Glutamatergic neuron (in vitro differentiated cells): ENCODE measurements at places on chromosomes 7 and 10. TPM values are rescaled to one million over a fixed set of nuclear protein-coding genes. Genes with fewer than 3 reads are reported as not detected.
A peak's percentile ranks its signal among the peaks of the same experiment; 100 is the strongest.

GRCh38 chr7:23530405-23530804 lies 1.4 kb downstream of the TRA2A start:
- DNase-seq = no peak

DNA sequence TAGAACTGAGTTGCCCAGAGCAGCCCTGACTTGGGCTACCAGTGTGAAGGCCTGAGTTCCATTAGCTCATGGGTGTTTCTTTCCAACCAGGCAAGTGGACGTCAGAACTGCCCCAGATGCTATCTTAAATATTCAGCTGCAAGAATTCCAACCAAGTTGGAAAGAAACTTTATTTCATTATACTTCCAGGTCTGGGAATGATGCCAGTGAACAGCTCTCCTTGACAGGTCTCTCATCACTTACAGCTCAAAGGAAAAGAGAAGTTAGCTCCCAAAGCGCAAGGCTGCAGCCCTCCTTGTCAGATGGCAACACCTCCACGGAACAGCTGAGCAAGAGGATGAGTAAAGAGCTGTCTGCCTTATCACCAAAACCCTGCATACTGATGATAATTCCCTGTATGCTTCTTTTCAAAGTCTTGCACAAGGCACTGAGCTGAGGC lies 255.5 kb upstream of the AOAH start:
- no peak for DNase-seq

The EGR2 gene
- 0.37 TPM for total RNA-seq

The GALNT17 gene
- 42.0 TPM for total RNA-seq

- no peak for DNase-seq
Observed at GRCh38 chr10:132914732-132915131, 27.6 kb downstream of the CFAP46 start.

The SFTPD gene
- total RNA-seq = 0.51 TPM

GRCh38 chr10:120586471-120586872 lies 129.4 kb downstream of the PLPP4 start:
- no peak for DNase-seq

The WIPF3 gene
- 0.37 TPM for total RNA-seq

DNA sequence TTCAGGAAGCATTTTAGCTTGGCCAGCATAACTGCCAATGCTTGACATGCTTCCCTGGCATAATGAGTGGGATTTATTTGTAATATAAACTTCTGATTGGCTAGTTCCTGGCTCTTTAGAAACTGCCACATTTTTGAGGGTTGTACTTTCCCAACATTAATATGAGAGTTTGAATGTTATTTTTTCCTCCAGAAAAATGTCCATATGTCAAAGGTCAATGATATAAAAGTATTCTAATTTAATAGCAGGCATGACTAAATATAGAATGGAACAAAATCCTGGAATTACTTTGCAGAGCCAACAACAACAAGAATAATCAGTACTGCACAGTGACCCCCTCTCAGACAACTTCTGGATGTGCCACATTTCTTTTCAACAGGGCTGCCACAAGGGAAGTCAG lies 352.6 kb downstream of the PRPF18 start:
- DNase-seq = no peak

The ANKRD61 gene
- not detected for total RNA-seq

The LRRC4 gene
- total RNA-seq = 60.0 TPM

The NPSR1 gene
- not detected for total RNA-seq

DNA sequence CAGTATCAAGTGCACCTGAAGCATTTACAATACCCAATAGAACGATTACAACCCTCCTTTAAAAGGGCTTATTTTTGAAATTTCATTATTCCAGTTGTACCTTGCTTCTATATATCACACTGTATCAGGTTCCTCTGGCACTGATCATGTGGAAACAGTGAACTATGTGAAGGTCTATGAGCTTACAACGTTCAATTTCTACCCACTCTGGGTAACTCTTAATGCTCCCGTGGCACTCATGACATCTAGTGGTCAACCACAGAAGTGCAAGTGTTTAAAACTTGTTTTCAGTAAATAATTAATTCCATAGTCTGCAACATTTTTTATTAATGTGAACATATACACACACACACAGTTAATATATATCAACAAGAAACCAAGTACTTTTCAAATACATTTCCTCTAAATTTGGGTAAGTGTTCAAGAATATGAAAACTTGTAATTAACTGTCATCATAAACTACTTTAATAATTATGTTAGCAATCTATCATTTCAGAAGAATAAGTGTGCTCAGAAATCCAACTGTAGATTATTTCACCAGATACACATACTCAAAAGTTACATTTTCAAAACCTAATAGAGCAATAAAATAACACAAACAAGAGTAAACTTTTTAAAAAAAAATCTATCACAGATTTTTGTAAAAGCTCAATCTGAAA lies 61.0 kb downstream of the MPP7 start:
- peak; percentile 35 for DNase-seq

DNA sequence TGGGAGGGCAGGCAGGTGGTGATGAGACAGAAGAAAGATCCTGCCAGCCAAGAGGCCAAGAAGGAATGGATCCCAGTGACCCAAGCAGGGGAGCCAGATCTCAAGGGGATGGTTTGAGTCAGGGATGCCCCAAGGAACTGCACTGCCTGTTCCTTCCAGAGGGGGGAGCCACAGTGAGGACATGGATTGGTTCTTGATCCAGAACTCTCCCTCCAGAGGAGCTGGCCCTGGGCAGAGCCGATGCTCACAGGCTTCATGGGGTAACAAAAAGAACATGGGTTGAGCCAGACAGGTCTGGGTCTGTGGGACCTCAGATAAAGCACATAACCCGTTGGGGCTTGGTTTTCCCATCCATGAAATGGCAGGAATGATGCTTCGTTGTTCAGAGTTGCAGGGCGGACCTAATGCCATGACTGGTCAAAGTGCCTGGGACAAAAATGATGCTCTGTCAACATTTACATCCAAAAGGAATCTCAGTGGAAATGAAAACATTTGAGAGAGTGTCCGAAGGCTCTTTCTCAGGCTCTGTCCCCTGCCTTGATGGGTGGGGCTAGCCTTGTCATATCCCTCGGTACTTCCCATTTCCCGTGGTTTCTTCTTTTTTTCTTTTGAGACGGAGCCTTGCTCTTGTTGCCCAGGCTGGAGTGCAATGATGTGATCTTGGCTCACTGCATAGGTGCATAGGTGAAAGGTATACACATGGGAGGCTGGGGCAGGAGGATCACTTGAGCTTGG lies 4.7 kb upstream of the DENND2A start:
- no peak for DNase-seq

GRCh38 chr7:77879272-77879671 lies 80.7 kb downstream of the PHTF2 start:
- DNase-seq = no peak

DNA sequence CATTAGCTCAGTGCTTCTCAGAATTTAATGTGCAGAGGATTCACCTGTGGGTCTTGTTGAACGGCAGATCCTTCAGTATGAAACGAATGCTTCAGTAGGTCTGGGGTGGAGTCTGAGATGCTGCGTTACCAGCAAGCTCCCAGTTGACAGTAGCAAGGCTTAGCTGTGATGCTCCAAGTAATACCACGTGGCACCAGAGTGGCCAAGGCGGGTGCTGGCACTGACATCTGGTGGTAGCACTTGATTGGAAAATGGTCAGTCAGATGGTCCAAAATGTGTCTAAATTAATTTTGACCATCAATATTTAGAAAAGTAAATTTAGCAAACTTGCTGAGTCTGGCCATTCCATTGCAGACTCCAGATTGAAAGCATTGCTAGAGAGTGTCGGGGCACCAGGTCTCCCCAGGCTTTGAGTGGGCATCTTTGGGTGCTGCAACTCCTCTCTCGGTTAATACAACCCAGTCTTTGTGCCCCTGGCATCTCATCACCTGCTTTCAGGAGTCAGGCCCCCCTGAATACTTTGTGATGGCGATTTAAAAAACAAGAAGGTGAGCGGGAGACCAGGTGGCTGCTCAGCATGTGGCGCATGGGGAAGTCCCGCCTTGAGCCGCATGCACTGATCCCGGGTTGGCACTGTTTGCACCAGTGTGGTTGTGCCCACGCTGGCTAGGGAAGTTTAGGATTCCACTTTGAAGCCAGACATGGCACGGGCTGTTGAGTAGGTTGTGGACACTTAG lies 130.1 kb downstream of the NT5C2 start:
- no peak for DNase-seq

The TYSND1 gene
- 1.9 TPM for total RNA-seq

GRCh38 chr10:70510904-70511303 lies 32.3 kb downstream of the PALD1 start:
- DNase-seq = no peak

The TRPV5 gene
- total RNA-seq = 0.15 TPM

- no peak for DNase-seq
Observed at GRCh38 chr7:112501801-112502503, 21.2 kb downstream of the LSMEM1 start.

DNA sequence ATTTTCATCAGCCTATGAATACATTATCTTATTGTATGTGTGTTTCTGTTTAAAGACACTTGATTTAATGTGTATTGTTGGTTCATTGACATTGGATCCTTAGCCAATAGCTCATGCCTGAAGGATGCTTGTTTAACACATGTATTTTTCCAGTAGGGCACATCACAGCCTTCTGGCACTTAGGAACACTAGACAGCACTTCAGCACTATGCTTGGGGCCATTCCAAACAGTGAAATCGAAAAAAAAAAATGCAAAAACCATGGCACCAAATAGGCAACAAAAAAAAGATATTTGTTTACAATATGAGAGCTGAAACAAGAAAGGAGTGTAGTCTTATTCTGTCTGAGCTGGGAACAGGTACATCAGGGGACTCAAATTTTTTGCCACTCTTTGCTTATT lies 262.8 kb downstream of the SLC25A13 start:
- no peak for DNase-seq

DNA sequence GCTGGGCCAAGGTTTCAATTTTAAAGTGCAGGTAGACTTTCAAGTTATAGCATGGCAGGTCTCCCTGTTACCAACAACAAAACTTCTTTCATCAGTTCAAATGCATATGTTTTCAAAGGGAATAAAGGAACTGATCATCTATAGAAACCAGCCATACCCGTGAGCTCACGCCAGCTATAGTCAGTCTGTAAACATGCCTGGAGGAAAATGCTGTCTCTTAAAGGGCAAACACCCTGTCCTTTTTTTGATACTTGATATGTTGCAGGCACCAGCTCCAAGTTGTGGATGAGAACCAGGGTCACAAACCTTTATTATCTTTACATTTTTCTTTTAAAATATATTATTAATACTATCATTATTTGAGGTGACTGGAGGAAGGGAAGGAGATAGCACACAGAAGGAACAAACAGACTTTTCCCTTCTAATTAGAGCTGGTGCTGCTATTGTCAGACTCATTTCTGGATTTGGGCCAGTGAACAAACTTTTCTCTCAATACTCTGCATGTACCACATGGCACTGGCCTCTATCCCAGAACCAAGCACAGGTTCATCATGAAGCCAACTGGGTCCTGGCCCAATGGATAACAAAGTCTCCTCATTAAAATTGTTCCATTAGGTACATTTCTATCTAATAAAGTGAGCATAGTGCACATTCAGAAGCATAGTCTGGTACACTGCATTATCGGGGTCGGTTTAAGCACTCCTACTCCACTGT lies 1102.4 kb downstream of the SORCS3 start:
- DNase-seq = no peak

The SLC29A4 gene
- 30.5 TPM for total RNA-seq

The STK17A gene
- 26.8 TPM for total RNA-seq

The PON1 gene
- 1.1 TPM for total RNA-seq

The FRMD4A gene
- 70.6 TPM for total RNA-seq

The SVIL gene
- total RNA-seq = 117 TPM

- DNase-seq = no peak
Observed at GRCh38 chr7:129923709-129924108, 29.1 kb downstream of the UBE2H start.

DNA sequence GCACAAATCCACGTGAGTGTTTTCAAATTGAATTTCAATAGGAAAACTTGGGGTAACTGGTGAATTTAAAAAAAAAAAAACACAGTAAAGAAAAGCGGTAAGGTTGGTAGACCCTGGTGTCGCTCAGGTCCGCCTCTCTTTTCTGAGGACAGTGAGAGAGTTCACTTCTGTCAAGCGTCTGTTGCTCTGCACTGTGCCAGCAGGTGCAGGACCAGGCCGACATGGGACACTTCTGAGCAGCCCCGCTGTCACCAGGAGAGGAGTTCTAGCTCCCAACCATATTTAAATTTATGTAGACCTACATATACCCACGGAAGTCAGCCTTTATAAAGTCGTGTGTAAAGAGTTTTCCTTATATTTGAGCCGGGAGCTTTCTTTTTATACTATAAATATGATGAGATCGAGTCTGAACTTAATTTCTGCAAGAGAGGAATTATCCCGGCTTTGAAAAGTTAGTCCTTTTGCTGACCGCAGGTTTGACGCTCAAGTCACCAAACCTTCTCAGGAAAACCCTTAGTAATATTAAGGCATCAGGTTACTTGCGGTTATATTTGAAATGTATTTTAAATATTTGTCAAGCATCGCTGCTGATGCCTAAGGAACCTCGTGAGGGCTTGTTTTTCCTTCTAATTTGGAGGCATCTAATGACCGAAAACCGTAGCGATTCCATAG lies 531 bp downstream of the IKZF1 start:
- DNase-seq = no peak

DNA sequence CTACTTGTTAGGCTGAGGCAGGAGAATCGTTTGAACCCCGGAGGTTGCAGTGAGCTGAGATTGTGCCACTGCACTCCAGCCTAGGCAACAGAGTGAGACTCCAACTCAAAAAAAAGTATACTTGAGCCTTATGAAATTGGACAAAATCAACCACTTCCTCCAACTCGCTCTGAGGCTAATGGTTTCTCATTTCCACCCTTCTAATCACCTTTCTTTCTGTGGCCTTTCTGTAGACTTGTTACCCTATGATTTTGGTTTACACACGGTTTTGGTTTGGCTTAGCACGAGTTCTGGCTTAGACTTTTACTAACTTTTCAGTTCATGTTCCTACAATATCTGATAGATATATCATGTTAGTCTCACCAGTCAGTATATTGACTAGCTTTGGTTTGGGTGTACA lies 152.0 kb downstream of the PHTF2 start:
- DNase-seq = no peak

DNA sequence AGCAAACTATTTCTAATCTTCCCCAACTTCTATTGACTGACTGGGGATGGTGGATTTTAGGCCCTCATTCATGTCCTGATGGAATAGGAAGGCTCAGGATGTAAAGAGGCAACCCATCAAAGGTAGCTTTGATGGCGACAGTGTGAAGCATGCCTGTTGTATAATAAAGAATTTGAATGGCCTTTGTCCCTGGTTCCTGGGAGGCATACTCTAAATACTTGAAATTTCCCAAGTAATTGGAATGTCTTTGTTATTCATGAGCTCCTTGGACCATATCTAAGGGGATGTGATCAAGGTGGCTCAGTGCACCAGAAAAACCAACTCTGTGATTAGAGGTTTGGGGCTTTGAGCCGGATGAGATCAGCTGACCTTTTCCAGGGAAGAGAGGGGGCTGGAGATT lies 264.5 kb upstream of the NEBL start:
- no peak for DNase-seq

DNA sequence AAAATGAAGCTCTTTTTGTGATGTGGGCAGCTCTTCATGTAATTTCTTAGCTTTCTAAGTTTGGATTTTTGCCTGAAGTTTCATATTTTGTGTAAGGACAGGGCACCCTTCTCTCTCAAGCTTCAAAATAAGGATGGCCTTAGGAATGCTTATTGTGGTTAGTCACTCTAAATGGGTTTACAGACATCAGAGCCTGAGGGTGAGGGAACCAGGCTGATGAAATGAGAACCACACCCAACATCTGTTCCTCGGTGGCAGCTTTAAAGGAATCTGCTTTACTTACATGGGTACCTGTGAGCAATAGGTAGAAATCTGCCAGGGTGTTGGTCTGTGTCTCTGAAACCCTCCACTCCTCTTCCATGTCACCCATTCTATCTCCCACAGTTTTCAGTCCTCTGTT lies 174.3 kb downstream of the EMX2 start:
- no peak for DNase-seq
